Kidney (tissue), 22 donors: ENCODE measurements at places on chromosomes 2 and 18.

GRCh38 chr2:144462266-144462665, 57.7 kb downstream of the ZEB2 start:
- no peak for DNase-seq

DNA sequence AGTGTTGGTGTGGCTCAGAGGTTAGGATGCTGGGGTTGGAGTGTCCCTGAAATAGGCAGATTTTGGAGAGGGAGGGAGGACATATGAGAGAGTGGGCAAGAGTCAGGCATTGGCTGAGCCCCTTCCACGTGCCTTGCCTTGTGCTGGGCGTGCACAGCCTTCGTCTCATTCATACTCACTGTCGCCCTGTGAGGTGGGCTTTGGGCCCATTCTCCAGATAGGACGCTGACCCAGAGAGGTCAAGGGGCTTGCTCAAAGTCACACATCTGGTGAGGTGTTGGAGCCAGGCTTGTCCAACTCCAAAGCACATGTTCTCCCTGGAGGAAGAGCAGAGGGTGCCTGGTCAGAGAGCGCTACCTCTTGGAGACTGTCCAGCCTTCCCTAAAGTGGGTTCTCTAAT, 166.8 kb downstream of the DYSF start:
- no peak for DNase-seq

DNA sequence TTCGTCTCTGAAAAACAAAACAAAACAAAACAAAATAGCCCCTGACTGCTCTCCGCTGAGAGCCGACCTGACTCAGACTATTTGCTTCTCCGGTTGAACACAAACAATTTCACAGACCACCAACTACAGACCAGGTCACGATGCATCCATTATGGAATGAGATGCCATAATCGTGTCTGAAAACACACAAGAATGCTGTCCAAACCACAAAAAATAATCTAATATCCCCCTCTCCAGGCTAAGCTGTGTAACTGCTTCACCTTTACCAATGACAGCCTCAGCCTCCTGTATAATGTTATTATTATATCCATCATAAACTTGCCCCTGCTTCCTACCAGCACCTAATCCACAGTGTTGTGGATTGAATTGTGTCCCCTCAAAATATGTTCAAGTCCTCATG, 114.7 kb downstream of the DNAH6 start:
- DNase-seq, result no peak

GRCh38 chr2:160901613-160902012, 258.6 kb upstream of the TANK start:
- peak; percentile 22 for DNase-seq

DNA sequence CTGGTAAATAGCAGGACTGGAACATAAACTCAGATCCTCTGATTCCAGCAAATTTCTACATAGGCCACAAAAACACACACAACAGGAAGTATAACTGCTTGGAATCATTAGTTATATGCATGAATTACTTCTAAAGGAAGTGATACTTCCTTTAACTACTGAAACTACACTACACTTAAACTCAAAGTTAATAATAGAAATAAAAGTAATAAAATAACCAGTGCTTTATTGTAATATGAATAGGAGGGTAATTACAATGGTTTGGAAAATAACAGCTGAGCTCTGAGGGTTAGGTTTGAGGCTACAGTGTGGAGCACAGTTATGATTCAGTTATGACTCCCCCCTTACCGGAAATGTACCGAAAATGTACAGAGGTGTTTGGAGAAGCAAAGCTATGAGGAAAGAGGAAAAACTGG, 18.5 kb upstream of the POLI start:
- DNase-seq, result no peak

DNA sequence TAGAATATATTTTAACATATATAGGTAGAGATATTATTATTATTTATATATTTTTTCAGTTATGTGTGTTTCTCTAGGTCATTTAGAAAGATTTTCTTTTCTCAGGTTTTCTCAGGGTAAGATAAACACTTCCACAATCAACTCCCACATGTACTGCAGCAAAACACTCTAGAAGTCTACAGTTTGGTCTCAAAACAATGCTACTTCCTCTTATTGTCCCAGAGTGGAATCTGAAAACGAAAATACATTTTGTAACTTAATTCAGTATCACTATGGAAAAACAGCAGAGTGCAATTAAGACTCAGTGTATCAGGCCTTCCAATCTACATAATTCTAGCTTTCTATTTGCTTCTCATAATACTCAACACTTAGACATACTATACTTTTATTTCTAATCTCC, 190.1 kb upstream of the SLC35G4 start:
- no peak for DNase-seq

- DNase-seq, result peak; percentile 76
Measured at GRCh38 chr2:234286118-234286598, 210.7 kb downstream of the ARL4C start.

DNA sequence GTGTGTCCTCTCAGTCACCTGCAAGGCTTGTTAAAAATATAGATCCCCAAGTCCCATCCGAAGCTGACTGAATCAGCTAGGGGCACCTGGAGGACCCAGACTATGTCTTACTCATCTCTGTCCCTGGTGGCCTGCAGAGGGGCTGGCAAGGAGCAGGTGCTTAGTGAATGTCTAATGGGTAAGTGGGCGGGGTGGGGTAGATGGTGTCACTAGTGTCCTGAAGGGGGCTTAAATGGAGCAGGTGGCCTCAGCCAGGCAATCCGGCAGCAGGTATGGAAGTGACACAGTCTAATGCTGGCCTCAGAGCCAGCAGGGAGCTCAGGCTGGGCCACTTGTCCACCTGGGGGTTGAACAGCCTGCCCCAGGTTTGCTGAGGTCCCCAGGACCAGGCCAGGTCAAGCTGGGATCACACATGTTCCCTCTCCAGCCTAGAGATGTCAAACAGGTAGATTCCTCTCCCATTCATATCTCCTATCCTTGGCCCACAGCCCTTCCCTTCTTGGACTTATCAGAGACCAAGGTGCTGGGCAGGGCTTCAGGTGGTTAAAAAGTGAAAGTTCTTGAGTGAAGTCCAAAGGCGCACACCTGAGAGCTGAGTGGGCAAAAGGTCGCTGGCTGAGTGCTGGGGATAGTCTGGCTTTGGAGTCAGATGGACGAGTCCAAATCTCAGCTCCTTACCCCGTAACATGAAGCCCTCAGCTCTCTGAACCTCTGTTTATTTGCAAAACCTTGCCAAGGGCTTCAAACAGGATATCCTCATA, 1.7 kb downstream of the STEAP3 start:
- DNase-seq, result no peak

DNA sequence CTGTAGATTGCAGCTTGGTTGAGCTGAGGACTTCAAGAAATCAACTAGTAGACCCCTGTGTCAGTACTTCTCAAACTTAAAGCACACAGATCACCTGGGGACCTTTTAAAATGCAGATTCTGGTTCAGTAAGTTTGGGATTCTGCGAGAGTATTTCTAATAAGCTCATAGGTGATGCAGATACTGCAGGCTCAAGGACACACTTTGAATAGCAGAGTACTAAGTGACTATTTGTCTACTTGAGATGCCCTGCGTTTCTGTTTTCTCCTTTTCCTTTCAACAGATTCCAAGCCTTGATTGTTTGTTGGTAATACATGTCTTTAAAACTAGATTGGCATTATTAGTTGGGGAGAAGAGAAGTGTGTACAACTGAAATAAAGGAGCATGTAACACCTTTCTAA, 6.7 kb downstream of the MIB1 start:
- no peak for DNase-seq

- DNase-seq, result no peak
Measured at GRCh38 chr18:23542461-23542860, 39.1 kb downstream of the RMC1 start.

DNA sequence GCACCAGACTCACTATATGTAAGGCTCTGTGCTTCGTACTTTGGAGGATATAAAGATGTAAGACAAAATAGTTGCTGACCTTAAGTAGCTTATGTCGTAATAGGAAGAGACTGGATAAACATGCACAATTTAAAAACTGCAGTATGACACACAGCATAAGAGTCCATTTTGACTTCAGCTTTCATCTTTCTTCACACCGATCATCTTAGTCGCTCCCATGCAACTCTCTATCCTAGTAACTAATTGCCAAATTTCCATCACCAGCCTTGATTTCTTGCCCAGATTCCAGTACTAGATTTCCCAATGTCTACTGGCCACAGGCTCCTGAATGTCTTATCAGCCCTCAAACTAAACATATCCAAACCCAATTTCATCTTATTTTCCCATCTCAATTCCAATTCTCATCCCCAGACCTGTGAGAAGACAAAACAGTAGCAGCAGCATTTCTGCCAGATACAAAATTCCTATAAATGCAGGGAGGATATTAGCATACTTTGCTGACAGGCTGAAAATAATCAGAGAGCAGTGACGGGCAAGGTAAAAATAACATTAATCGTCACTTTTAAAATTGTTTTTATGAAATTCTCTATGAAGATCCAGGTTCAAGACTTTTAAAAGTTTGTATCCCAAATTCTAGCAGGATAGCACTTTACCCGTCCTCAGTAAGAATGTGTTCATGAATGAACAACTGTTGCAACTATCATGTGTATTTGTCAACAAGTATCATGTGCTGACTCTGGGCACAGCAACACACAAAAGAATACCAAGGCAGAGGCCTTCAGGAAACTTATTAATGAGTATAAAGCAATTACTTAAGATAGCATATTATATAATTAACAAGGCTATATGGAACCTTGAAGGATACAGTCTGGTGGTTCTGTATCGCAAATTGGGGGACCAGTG, 42.2 kb downstream of the KIDINS220 start:
- no peak for DNase-seq

DNA sequence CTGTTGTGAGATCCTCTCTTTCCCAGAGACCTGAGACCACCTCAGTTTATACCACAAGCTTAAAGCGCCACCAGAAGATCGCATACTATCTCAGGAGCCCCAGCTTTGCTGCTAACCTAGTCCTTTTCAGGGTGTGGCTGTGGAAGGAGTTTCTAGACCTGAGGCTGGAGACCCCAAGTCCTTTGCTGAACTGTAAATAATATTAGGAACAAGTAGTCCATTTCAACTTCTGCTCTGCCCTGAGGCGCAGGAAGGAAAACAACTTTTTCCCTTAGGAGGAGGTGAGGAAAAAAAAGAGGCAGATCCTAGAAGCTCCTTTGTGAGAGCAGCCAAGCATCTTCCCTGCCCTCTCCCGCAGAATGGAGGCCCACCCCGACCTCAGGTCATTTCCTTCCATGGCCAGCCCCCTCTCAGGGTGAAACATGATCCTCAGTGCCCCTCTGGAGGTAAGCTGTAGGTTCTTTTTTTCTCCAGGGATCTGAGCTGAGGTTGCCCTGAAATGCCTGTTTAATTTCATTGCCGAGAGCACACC, 122.8 kb upstream of the LGALSL start:
- DNase-seq, result no peak

DNA sequence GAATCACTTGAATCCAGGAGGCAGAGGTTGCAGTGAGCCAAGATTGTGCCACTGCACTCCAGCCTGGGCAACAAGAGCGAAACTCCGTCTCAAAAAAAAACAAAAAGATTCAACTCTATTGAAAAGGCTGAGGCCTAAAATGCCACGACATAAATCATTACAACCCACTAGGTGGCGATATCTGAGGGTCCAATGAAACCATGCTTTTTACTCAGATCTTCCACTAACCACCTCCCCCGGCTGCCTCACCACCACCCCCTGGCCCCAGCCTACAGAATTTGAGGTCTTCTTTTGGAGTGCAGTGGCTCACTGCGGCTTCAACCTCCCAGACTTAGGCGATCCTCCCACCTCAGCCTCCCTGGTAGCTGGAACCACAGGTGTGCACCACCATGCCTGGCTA, 57.5 kb downstream of the AP1S3 start:
- DNase-seq, result no peak

DNA sequence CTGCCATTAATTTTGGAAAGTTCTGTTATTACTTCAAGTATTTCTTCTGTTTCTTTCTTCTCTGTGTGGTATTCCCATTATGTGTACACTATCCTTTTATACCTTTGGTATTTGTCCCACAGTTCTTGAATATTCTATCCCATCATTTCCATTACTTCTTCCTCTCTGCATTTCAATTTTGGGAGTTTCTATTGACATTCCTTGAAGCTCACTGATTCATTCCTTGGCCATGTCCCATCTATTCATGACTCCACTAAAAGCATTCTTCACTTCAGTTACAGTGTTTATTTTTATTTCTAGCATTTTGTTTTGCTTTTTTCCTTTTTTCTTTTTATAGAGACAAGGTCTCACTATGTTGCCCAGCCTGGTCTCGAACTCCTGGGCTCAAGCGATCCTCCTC, 30.3 kb downstream of the PROC start:
- DNase-seq, result no peak

- DNase-seq, result no peak
Measured at GRCh38 chr2:150605664-150606063, 118.2 kb upstream of the RND3 start.

GRCh38 chr18:21904856-21905255, 164.3 kb downstream of the MIB1 start:
- no peak for DNase-seq

DNA sequence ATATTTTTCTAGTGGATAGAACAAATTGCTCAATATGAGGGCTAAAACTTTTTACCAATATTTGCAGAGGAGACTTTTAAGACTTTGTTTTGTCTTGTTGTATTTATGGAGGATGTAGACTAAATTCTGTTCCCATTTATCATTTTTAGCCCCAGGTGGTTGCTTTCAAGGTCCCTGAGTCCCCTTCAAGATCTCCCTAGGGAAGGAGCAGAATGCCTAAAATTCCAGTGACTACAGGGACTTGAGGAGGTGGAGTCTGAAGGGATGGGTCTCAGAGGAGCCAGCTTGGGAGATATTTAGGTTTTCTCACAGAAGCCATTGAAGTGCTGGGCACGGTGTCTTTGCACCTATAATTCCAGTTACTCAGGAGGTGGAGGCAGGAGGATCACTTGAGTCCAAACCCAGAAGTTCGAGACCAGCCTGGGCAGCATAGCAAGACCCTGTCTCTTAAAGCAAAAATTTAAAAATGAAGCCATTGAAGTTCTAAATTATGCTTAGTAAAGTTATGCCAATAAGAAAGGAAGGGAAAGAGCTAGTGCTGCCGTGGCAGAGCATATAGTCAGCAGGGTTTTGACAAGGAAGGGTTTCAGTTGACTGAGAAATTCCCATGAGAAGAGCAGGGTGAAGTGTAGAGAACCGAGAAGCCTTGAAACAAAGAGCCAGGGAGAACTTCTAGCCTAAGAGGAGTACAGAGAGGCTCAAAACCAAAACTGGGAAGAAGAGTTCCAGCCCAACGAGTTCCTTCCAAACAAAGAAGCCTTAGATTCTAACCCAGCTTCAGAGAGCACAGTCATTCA, 43.4 kb downstream of the COMMD1 start:
- no peak for DNase-seq

DNA sequence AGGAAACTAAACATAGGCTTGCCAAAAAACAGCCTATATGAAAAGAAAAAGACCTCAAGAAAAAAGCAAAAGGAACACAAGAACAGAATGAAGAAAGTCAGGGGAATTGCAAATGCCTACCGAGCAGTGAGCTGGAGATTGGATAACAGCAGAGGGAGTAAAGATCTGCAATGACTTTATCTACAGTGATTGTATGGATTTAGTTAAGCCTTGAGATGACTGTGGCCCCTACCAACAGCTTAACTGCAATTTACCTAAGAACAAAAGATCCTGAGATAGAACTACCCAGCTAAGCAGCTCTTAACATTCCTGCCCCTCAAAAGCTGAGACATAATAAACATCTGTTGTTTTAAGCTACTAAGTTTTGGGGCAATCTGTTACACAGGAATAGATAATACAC, 20.5 kb downstream of the LNPK start:
- DNase-seq, result no peak

GRCh38 chr2:208373460-208374089, 33.0 kb upstream of the PTH2R start:
- peak; percentile 71 for DNase-seq

- no peak for DNase-seq
Measured at GRCh38 chr2:205754285-205754923, 72.1 kb downstream of the NRP2 start.

GRCh38 chr18:36564841-36565240, 264.0 kb downstream of the TPGS2 start:
- DNase-seq, result no peak
